ENCODE measurements at places on chromosomes 11 and 22. TPM values are rescaled to one million over a fixed set of nuclear protein-coding genes. Genes with fewer than 3 reads are reported as not detected.

- no peak for DNase-seq
These were observed 274.6 kb downstream of the BRD1 start for GRCh38 chr22:49553076-49553475.

GRCh38 chr11:126337126-126337473, 18.4 kb upstream of the ST3GAL4 start:
- no peak for DNase-seq

PIWIL4 gene
- 1.1 TPM for total RNA-seq

DNA sequence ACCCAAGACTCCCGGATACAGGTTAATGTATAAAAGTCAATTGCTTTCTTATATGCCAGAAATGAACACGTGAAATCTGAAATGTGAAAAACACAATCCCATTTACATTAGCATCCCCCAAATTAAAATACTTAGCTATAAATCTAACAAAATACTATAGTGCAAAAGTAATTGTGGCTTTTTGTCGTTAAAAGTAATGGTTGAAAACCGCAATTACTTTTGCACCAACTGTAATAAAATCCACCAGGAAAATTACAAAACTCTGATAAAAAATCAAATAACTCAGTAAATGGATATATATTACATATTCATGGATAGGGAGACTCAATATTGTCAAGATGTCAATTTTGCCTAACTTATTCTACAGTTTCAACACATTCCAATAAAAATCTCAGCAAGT, 4.6 kb downstream of the TMEM225 start:
- DNase-seq = no peak

APBB1 gene
- total RNA-seq = 42.5 TPM

GRCh38 chr11:197741-198235, 4.9 kb downstream of the SCGB1C1 start:
- DNase-seq = no peak

DNA sequence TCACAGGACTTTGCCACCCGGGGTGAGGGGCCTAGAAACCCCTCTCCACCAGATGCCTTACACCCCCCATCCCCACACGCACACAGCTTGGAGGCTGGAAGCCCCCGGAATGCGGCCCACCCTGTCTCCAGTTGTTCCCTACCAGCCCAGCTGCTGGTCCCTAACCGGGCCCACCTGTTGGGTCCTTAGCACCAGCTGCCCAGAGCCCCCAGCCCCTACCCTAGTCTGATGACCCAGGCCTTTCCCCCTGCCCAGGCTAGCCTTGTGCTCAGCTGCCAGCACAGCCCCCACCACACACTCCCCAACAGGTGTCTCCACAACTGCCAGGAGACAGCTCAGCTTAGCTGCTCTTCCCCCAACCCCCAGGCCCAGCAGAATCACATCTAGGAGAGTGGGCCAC, 67.1 kb downstream of the CDKN1C start:
- no peak for DNase-seq

HIPK3 gene
- 23.0 TPM for total RNA-seq

Data from H7 (cell line).